ENCODE measurements at places on chromosomes 3 and 15.

DNA sequence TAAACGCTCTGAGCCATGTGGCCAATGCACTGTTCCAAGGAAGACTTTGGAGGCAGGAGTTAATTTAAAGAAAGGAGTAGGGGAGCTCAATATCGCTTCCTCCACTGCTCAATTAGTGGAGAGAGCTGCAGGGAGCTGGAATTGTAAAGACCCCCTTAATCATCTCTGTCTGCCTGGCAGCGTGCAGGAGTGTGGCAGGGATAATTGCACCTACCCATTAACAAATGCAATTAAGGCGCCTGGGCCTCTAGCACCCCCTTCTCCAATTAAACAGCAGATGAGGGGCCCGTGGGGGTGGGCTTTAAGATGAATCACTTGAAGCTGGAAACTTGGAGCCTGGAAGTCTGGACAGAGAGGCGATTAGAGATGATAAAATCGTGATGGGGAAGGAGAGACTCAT lies 61.7 kb upstream of the GLCE start:
- no peak for DNase-seq

DNA sequence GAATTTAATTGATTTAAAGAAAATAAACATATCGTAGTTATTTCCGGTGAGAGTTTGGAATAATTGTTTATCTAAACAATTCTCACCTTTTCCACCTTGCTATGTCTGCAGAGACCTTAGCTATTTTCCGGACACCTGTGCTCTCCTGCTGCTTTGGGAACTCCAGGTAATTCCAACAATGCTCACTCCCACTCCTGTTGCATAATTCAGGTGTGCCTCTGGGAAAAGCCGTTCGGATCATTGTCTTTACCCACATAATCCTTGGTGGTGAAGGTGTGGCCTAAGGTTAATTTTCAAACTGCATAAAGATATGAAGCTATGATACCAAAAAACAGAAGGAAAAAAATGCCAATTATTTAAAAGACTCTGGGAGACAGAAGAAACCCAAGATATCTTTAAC lies 59.4 kb downstream of the LDHAL6B start:
- DNase-seq = no peak

GRCh38 chr15:99558571-99558970 lies 7.2 kb upstream of the MEF2A start:
- DNase-seq = no peak

DNA sequence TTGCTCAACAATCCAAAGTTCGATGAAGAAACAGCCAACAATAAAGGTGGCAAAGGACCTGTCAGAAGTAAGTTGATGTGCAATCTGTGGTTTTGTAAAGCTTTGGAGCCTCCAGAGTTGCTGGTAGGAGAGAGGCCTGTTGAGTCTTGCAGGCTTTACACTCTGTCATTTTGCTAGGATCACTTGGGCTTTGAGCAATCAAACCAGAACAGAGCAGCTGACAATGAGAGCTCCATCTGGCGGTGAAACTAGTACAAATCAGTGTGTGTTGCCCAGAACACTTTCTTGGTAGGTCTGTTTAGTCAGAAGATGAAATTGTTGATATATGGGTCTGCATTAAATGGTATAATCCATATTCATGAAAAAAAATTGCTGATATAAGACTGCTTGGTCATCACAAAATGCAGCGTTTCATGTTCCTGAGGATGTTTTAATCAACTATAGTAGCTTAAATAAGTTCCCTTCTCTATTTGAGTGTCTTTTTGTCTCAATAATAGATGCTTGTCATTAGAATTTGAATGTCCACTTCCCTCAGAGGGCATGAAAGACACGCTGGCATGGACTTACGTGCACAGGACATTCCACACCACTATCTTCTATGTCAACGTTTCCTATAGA lies 25.7 kb downstream of the TMOD2 start:
- DNase-seq = peak; percentile 76

- DNase-seq = no peak
These were observed 238.9 kb downstream of the UACA start for GRCh38 chr15:70524470-70524869.

- DNase-seq = no peak
These were observed 19.5 kb downstream of the PSTPIP1 start for GRCh38 chr15:77014132-77015081.
